ENCODE measurements at places on chromosomes 6 and 20.

GRCh38 chr20:44979090-44979621, 12.8 kb downstream of the STK4 start:
- DNase-seq = peak; percentile 66

DNA sequence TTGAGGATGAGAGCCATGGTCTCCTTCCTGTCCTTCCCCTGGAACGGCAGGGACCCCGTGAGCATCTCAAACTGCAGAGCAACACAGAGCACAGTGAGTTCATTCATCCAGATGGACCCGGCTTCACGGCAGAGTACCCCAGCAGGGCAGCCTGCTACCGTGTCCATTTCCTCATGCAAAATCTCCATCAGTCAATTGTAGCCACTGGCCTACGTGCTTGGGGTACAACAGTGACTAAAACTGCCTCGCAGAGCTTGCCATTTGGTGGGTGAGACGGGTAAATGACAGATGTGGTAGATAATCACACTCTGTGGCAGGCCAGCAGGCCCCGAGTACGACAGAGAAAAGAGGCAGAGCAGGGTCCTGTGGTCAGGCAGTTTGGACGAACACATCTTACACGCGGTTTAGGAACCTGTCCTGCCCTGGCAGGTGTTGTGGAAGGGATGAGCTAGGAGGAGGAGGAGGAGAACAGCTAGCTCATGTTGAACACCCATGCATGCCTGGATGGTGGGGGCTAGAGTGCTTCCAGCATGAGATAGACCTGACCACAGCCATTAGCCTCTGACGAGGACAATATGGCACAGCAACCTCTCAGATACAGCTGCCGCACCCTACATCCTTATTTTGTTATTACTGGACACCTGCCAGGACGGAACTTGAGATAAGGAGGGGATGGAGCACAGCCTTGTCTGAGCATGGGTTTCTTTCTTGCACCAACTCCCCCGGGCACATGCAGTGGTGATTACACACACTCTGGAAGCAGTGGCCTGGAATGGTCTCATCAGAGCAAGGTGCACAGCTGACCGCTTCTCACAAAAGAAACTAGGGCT, 95.6 kb downstream of the RAMACL start:
- no peak for DNase-seq

- no peak for DNase-seq
Measured at GRCh38 chr6:170107606-170108222, 183.2 kb downstream of the DLL1 start.

DNA sequence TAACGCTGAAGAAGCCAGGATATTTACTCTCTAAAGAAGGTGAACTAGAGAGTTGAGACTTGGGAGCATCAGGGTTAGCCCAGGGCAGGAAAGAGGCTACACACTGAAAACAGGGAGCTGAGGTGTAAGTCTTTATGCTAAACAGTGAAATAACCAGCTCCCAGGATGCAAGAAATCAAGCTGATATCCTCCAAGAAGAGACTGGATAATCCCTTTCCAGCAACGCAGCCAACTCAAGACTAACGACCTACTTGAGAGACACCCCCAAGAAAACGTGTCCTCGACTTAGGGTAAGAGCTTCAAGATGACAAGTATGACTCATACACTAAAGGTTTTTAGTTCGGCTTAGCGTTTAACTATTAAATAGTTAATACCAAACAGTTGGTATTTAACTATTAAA, 202.2 kb downstream of the TASP1 start:
- DNase-seq = no peak

GRCh38 chr6:95670011-95670463, 92.7 kb downstream of the MANEA start:
- no peak for DNase-seq

DNA sequence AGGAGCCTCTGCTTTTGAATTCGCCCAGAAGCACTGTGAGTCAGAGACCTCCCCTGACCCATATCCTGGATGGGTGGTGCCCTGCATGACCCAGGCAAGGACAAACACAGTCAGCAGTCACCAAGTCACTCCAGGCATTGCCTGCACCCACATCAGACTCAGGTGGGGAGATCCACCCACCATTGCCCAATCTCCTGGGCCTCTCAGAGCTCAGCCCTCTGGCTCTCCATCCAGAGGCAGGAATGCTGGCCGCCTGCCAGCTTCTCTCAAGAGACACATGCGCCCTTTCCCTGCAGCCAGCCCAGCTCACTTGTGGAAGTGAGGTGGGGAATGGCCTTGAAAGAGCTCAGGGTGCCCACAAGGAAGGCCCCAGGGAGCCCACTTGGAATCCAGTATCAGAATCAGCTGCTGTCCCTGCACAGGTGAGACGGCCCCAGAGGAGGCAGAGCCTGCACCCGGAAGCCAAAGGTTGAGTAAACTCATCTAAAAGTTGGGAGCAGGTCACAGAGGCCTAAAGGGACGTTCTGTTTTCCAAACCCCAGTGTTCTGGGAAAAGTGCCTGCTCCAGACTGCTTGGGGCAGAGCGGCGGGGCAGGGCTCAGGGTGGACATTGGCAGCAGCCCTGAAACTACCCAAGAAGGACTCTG, 129.8 kb downstream of the PREX1 start:
- DNase-seq = no peak

GRCh38 chr20:22374678-22375590, 209.4 kb downstream of the FOXA2 start:
- DNase-seq = no peak

DNA sequence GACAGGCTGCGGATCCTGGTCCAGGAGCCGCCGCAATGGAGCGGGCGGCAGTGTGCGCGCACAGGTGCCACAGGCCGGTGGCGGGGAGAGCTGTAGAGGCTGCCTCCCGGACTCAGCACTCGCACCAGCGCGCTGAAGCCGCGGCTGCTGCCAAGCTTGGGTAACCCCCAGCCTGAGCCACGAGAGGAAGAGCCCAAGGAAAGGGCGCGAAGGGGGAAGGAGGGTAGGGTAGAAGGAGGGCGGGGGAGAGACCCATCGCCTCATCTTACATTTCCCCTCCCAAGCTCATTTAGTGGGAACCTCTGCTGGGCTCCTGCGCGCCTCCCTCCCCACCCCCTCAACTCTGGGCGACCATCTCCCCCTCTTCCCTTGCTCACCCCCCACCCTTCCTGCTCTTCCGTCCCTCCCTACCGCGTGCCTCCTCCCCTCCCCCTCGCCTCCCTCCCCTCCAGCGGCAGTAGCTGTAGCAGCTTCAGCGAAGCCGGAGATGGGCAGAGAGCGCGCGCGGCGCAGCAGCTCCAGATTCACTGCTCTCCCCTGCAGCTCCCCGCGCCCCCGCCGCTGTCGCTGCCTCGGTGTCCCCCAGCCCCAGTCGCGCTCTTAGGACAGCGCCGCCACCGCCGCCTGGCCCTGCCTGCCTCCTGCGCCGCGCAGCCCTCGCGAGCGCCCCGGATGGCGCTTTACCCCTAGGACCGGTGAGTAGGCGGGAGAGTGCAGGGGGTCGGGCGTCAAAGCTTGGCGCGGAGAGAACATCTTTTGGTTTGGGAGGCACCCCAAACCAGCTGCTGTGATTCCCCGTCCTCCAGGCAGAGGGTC, at the start of gene FUT9:
FUT9 (plus strand) TSS at position 457 of the 816 bp plus-strand sequence. CDS start 187,182 bp downstream, outside the sequence.
- no peak for DNase-seq

- no peak for DNase-seq
Measured at GRCh38 chr6:363291-363690, 28.3 kb upstream of the IRF4 start.

DNA sequence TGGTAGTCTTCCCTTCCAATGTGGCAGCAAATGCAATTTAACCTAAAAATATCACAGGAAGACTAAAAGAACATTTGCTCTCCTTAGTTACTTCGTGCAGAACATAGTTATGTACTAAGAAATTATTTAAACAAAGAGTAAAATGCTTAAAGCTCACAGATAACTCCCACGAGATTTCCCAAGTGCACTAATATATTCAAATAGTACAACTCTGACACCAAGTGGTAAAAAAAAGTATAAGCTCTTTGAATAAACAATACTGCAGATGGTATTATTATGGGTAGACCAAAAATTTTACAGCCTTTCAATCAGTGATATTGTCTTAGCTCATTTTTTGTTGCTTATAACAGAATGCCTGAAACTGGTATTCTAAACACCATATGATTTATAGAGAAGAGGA, 52.8 kb upstream of the FILIP1 start:
- DNase-seq = no peak

DNA sequence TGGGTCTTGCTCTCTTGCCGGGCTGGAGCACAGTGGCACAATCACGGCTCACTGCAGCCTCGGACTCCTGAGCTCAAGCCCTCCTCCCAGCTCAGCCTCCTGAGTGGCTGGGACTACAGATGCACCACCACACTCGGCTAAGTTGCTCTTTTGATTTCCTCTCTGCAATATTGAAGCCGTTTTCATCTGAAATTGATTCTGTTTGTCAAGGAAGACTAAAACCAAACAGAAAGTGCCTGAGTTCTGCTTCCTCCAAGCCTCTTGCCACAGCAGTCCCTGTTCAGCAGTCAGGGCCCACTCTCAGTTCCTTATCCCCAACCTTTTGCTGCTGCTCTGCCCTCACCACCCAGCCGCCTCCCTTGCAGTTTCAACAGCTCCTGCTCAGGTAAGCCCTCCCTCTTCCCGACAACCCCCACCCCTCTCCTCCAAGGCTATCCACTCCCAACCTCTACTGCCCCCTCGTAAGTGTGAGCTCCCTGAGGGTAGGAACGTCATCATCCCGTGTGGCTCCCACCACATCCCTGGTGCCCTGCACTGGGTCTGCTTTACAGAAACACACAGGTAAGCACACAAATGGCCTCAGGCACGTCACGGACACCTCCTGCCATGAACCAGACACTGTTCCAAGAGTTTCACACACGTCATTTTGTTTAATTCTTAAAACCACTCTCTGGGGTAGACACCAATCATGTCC, 70.7 kb upstream of the TAB2 start:
- DNase-seq = no peak

DNA sequence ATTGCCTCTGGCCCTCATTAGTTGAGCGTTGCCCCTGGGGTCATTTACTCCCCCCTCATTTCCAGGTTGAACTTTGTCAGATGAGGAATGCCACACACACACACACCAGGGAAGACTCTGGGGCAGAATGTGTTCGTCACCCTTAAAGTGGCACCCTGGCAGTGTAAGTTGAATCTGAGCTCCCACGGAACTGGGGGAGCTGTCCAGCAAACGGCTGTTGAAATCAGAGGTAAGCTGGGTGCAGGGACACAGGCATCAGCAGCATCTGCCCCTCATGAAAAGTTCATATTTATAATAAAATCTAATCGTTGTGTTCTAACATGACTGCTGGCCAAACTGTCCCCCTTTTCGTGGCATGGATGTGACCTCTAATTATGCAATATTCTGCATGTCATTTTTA, 4.3 kb upstream of the MC3R start:
- DNase-seq = no peak

- no peak for DNase-seq
Measured at GRCh38 chr20:58682656-58683531, 9.7 kb upstream of the NPEPL1 start.

- no peak for DNase-seq
Measured at GRCh38 chr6:15352220-15352619, 106.4 kb downstream of the JARID2 start.

DNA sequence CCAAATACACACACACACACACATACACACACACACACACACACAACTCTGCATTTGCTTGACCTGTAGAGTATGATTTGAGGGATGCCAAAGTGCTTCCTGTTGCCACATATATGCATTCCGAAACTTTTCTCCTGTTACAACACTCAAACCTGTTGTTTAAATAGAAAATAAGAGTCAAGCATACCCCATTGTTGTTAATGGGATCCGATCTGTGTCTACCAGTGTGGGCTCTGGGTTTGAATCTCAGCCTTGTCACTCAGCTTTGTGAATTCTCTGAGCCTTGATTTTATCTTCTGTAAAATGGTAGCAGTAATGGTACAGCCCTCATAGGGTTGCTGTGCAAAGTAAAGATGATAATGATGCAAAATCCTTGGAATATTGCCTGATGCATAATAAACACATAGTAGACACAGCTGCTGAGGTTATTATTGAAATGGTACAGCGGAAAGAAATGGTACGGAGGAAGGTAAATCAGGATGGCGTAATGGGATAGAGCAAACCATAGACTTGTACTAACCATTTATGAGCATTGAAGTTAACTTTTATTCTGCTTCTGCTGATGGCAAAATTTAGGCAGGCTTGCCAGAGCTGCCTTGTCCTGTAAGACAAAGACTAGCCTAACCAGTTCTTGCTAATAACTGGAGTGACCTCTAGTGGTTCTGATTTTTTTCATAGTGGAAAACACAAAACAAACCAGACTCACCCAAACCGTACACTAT, 113.5 kb upstream of the PHACTR1 start:
- DNase-seq = no peak

- DNase-seq = no peak
Measured at GRCh38 chr20:46217583-46217982, 90.7 kb downstream of the CDH22 start.

DNA sequence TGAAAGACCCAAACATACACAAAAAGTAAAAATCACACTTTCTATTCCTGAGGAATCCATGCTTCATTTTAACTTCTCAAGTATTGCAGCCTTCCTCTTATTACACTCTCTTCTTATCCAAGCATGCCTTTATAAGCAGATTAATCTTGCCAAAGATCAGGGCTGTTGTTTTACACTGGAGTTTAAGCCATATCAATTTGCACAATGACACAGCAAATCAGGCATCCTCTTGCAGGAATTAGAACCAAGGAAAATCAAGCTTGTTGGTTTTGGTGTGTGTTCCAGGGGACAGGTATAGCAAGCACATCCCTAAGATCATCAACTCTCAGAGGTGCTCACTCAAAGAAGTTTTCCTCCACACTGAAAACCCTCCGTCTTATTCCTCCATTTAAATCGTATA, 69.5 kb downstream of the CYP39A1 start:
- no peak for DNase-seq

All from stimulated activated CD8-positive, alpha-beta memory T cell treated with anti-CD3 and anti-CD28 coated beads, Interleukin-15, amount 100 ng/mL, for 4 hours (primary cell).